CD4-positive, alpha-beta T cell (primary cell): ENCODE measurements at places on chromosomes 16 and 17.

DNA sequence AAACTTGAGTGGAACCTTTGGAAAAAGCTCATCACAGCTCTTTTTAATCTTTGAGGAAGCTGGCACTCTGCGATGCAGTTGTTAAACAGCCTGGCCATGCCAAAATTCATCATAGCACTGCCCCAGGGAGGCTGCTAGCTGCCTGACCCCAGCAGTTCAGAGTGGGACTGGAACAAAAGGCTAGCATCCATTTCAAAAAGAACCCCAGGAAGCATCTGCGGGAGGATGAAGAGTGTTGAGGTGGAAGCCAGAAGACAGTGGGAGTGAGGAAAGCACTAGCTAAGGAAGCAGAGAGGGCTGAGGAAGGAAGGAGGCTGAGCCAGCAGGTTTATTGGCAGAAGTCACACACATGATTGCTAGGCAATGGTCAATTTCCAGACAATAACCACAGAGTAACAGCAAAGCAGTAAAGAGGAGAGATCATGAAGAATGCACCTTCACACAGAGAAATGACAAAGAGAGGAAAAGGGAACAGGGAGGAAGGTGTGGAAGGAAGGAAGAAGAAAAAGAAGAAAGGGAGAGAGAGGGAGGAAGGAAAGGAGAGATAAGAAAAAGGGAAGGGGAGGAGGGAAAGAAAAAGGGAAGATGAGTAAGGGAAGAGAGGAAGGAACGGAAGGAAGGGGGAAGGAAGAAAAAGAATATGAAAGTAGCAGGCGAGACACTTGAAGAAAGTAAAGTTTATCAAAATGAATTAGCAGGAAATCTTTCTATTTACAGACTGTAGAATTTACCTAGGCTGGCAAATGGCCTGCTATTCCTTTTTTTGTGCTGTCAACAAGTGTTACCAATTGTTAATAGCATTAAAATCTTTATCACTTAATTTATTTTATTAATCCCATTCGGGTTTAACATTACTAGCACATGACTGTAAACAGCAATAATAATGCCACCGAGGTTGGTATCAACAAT is 270.0 kb upstream of the PSMD7 start:
- no peak for DNase-seq

- no peak for DNase-seq
Observed at GRCh38 chr17:57092171-57092570, 7.1 kb downstream of the AKAP1 start.

GRCh38 chr16:1257561-1258224 is 1.8 kb downstream of the TPSD1 start:
- DNase-seq = no peak

DNA sequence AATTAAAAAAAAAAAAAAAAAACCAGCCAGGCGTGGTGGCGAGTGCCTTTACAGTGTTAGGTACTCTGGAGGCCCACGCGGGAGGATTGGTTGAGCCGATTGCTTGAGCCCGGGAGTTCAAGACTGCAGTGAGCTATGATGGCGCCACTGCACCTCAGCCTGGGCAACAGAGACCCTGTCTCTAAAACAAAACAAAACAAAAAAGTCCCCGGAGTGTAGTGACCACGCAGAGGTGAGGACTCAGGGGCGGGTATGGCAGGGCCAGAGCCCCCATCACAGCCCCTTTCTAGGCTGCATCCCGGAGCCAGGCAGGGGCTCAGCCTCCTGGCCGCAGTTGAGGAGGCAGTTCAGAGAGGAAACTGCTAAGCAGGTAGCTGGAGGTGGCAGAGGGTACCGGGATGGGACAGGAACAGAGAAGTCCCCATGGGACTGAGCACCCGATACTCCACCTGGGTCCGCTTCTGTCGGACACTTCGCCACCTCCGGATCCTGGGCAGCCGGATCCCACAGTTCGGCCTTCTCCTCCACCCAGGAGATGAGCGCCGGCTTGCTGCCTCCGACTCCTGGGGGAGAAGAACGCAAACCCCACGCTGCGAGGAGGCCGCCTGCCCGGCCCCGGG is 800 bp downstream of the ZNF747 start:
- DNase-seq = no peak

- no peak for DNase-seq
Observed at GRCh38 chr17:63843910-63844677, 1.6 kb upstream of the SMARCD2 start.

DNA sequence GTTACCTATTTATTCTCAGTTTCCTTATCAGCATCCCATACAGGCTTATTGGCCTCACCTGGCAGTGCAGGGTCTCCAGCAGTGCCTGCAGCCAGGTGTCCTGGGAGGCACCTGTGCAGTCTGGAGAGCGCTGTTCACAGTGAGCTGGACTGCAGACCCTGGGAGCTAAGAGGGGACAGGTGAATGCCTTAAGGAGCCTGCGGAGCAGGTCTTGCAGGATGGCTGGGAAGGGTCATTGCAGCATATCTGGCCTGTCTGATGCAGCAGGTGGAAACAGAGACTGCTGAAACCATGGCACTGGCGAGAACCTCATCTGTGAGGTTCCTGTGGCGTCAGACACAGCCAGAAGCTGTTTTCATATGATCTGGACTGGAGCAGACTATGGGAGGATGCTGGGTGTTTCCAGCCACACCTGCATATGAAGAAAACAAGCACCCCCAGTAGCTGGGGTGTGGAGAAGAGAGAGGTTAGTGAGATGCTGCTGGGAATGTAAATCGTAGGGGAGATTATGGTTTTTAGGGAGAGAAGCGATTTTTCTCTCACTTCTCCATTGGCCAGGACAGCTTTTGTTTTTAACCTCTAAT is 77.0 kb downstream of the NTN1 start:
- DNase-seq = no peak

DNA sequence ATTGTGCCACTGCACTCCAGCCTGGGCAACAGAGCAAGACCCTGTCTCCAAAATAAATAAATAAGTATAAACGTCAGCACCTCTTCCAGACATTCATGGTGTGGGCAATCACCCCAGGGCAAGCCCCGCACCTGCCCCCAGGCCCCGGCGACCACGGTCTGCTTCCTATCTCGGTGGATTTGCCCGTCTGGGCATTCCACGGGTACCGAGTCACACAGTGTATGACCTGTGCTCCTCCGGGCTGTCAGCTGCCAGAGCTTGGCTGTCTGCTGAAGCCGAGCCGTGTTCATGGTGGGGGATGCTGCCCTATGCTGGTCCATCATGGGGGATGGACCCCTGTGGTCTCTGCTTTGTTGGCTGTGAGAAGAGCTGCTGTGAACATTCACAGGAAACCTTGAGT is 15.4 kb downstream of the CYBC1 start:
- no peak for DNase-seq

GRCh38 chr16:28981517-28981916 is 3.3 kb upstream of the LAT start:
- DNase-seq = peak; percentile 57

DNA sequence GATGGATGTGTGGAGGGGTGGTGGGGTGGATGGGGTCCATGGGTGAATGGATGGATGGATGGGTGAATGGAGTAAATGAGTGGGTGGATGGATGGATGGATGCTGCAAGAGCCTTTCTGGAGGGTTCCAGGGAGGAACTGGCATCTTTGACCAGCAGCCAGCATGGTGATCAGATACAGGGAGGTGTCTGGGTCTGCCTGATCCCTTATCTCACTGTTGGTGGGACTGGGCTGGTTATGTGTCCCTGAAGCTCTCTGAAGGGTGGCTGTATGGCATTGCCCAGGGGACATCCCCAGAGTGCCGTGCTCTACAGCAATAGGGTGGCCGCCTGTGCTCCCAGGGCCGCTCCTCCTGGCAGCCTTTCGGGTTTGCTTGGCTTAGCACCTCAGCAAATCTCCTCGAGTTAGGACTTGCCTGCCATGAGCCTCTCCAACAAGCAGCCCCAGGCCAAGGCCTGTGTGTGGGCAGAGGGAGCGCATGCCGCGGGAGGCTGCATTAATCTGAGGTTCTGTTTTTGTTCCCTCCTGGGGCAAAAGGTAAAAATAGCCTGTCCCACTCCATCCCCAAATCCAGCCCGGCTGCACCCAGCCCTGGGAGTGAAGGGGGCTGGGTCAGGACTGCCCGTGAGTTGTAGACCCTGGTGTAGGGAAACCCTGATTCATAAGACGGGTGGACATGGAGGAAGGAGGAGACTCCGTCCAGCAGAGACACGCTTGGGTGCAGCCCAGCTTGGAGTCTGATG is 165.4 kb downstream of the SEC14L1 start:
- DNase-seq = no peak

- no peak for DNase-seq
Observed at GRCh38 chr16:86833136-86833535, 254.8 kb downstream of the FOXL1 start.

- DNase-seq = no peak
Observed at GRCh38 chr16:86619239-86619794, 41.0 kb downstream of the FOXL1 start.

DNA sequence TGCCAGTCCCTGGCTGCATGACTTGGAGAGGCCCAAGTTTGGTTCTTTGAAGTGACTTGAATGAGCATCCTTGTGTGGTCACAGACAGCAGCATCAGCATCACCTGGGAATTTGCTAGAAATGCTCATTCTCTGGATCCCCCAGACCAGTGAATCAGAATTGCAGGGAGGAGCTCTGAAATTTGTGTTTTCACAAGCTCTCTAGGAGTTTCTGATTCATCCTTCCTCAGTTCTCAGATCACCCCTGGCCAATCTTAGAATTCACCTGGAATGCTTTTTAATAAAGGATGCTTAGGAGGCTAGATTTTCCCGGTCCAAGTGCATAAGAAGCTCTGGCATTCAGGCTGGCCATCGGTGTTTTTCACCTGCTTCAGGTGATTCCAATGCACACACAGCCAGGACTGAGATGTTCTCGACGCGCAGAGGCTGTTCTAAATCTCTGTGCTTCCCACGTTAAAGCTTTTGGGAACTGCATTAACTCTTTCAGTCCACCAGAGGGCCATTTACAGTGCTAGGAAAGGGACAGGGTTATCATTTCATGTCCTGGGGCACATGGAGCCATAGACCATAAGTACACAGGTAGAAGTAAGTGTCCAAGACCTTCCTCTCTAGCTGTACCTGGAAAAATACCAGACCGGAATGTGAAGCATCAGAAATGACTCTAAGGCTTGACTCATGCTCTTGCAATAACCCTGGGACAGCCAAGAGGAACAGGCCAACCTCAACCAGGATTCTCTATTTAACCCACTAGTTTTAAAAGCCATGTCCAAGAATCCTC is 85.7 kb upstream of the XYLT1 start:
- no peak for DNase-seq

GRCh38 chr16:87947356-87948118 is 3.7 kb upstream of the BANP start:
- DNase-seq = no peak

DNA sequence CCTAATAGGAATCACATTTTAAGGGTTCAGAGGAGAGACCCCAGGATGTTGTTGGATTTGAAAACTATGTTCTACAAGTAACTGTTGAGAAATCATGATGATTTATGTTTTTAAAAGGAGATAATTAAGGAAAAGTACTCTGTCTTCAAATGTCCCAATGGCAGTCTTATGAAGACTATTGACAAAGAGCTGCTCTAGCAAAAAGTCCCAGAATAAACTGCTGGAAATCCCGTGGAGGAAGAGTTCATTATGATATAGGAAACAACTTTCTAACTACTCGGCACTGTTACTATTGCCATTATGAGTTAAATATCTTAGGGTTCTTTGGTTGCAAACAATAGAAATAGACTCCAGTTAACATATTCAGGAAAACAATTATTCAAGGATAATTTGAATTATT is 65.6 kb upstream of the GAS7 start:
- no peak for DNase-seq

DNA sequence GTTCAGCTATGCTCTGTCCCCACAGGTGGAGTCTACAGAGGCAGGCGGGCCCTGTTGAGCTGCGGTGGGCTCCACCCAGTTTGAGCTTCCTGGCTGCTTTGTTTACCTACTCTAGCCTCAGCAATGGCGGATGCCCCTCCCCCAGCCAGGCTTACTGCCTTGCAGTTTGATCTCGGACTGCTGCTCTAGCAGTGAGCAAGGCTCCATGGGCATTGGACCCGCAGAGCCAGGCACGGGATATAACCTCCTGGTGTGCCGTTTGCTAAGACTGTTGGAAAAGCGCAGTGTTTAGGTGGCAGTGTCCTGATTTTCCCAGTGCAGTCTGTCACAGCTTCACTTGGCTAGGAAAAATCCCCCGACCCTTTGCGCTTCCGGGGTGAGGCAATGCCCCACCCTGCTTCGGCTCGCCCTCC is 89.1 kb downstream of the BCAS3 start:
- DNase-seq = peak; percentile 12

GRCh38 chr16:53960954-53961616 is 257.1 kb downstream of the FTO start:
- no peak for DNase-seq

DNA sequence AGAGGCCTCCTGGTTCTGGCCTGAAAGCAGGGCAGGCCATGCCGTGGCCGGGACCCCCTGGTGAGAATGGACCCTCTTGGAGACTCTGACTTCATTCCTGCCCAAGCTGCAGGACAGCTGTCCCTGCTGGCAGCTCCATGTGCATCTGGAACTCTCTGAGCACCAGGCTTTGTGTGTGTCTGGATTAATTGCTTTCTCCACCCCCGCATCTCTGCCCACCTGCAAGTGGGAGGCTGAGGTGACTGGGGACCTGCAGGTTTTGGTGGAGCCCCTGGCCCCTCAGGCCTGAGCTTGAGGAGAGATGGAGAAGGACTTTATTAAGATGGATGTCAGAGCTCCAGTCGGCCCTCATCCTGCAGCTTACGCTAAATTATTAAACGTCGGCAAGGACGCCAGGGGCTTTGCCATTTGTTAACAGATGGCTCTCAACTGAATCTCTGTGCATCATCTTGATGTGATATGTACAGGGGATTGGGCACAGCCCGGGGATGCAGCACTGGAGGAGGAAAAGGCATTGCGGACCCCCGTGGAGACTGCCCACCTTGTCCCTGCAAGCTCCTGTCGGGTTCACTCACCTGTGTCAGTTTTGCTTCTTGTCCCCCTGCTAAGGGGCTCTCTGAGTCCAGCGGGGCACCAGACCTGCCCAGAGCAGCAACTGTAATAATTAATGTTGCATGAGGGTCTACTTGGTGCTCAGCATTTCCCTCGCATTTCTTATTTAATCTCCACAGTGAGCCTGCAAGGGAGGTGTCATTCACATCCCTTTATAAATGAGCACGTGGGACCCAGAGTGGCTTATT is 154.1 kb upstream of the RPL38 start:
- no peak for DNase-seq

- no peak for DNase-seq
Observed at GRCh38 chr16:86222547-86222946, 287.8 kb upstream of the FOXF1 start.

GRCh38 chr17:3594976-3595375 is 14.2 kb downstream of the TRPV1 start:
- DNase-seq = no peak

GRCh38 chr16:46976550-46976949 is 3.1 kb upstream of the DNAJA2 start:
- DNase-seq = peak; percentile 14

DNA sequence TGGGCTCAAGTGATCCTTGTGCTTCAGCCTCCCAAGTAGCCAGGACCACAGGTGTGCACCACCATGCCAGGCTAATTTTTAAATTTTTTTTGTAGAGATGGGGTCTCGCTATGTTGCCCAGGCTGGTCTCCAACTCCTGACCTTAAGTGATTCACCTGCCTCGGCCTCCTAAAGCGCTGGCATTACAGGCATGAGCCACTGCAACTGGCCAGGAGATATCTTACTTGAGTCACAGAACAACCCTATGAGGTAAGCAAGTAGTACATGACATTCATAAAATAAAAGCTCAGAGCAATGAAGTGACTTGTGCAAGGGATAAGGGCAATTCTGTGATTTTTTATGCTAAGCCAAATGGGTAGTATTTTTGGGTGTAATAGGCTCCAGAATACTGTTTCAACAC is 57.3 kb downstream of the CDC27 start:
- no peak for DNase-seq

GRCh38 chr16:14300705-14301168 is 229.6 kb downstream of the MRTFB start:
- DNase-seq = peak; percentile 63
